ENCODE measurements at places on chromosomes 5 and 9.
A peak's percentile ranks its signal among the peaks of the same experiment; 100 is the strongest.

DNA sequence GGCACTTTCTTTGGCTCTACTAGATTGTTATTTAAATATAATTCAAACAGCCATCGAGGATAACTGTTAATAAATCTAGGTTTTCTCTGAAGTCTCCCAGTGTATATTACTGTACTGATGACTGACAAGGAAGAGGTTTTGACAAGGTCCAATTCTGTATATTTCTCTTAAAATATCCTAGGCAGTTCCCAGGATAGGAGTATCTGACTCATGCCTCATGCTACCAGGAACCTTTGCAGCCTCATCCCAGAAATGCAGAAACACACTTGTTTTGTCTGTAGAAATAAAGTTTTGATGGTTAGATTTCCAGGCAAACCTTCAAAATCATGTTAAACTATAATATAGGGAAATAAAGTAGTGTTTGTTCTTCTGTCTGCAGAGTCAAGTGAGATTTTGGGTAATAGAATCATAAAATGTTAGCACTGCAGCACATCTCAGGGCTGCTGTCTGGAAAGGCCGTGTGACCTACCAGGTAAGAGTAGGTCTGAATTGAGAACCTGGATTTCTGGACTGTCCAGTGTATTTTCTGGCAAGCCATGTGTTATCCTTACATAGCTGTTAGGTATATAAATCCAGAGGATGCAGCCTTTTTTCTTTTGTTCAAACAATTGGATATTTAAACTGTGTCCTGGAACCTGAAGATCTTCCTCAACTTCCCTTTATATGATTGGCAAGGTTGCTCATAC, 8.3 kb downstream of the UBE2D2 start:
- no peak overlapping the region for H3K27ac ChIP-seq
- H3K4me1 ChIP-seq = peaks cover 38% of the 10 kb centered on the region
- DNase-seq = no peak

- DNase-seq = no peak
- H3K4me3 ChIP-seq = no peak overlapping the region
- no peaks in the 10 kb centered on the region for H3K27me3 ChIP-seq
- no peaks in the 10 kb centered on the region for H3K4me1 ChIP-seq
- no peak overlapping the region for H3K27ac ChIP-seq
- H3K36me3 ChIP-seq = no peaks in the 10 kb centered on the region
Measured at GRCh38 chr5:126926187-126926586, 104.2 kb downstream of the MARCHF3 start.

- H3K4me1 ChIP-seq = no peaks in the 10 kb centered on the region
- no peaks in the 10 kb centered on the region for H3K36me3 ChIP-seq
- DNase-seq = no peak
- no peak overlapping the region for H3K27ac ChIP-seq
- H3K4me3 ChIP-seq = no peak overlapping the region
- H3K27me3 ChIP-seq = no peaks in the 10 kb centered on the region
Measured at GRCh38 chr5:2895196-2895595, 143.7 kb upstream of the IRX2 start.

DNA sequence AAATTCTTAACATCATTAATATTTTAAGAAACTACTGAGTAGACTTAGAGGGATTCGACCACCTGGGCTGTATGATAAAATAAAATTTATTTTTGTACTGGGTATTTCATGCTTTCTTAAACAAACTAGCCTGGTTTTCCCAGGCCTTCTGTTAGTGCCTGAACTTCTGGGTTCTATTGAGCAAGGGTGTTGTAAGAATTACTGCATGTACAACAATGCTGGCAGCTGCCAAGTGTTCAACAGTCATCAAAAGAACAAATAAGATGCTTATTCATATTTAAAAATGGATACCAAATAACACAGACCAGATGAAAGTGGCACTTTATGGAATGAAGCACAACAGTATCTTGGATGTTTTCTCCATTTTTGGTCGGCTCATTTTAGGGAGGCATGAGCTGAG, 123.2 kb upstream of the FBXL7 start:
- H3K36me3 ChIP-seq = no peaks in the 10 kb centered on the region
- no peak overlapping the region for H3K27ac ChIP-seq
- no peak overlapping the region for H3K4me3 ChIP-seq
- no peaks in the 10 kb centered on the region for H3K4me1 ChIP-seq
- no peak for DNase-seq

DNA sequence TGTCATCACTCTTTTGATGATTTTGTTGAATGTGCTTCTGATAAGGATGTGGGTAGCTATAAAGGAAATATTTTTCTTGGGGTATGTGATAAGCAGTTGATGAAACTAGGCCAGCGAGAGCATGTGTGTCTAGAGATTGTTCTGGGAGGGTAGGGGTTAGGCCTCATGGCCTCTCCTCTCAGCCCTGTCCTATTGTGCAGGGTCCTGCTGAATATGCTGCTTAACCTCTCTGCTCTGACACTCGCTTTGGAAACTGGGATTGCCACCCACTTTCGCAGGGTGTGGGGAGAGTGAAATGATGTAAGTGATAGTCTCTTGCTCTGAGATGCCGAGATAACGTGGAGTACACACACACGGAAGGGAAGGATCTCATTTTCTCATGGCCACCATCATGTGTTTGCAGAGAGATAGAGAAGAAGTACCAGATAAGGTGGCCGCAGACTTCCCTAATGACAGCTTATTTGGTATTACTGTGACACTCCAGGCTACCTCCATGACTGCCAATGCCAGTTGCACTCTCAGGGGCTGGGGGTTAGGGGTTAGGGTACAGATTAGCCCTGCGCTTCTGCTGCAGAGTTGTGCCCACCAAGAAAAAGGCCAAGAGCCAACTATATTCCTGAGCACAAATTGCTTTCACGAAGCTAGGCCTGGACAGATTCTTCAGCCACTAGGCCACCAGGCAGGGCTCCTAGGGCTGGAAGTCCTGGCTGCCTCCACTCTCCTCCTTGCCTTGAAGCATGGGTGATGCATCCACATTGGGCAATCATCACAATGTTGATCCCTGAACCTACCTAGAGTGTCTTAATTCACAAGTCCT, 25.2 kb upstream of the TNFAIP8 start:
- no peaks in the 10 kb centered on the region for H3K27me3 ChIP-seq
- no peaks in the 10 kb centered on the region for H3K36me3 ChIP-seq
- peak; percentile 46 for DNase-seq
- H3K4me1 ChIP-seq = peaks cover 74% of the 10 kb centered on the region

- H3K36me3 ChIP-seq = no peaks in the 10 kb centered on the region
- H3K4me1 ChIP-seq = no peaks in the 10 kb centered on the region
- peak overlapping the region; percentile 77 for H3K4me3 ChIP-seq
- H3K27me3 ChIP-seq = peaks cover 12% of the 10 kb centered on the region
- no peak overlapping the region for H3K27ac ChIP-seq
Measured at GRCh38 chr5:36690041-36690961, 83.9 kb downstream of the SLC1A3 start.

DNA sequence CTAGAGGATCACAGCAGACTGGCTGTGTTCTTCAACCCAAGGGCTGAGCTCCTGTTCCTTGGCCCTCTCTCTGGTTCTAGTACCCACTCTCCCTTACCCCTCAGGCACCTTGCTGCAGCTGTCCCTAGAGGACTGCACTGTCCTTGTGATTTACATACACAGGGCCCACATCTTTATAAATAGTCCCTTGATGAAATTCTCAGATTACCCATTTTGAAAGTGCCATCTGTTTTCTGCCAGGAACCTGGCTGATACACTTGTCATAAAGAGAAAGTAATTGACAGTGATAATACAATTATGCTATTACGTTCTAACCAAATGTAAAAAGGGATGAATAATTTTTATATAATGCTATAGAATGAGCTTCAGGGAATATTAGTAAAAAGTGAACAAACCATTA, 16.5 kb upstream of the SPARC start:
- H3K27ac ChIP-seq = no peak overlapping the region
- no peak overlapping the region for H3K4me3 ChIP-seq

DNA sequence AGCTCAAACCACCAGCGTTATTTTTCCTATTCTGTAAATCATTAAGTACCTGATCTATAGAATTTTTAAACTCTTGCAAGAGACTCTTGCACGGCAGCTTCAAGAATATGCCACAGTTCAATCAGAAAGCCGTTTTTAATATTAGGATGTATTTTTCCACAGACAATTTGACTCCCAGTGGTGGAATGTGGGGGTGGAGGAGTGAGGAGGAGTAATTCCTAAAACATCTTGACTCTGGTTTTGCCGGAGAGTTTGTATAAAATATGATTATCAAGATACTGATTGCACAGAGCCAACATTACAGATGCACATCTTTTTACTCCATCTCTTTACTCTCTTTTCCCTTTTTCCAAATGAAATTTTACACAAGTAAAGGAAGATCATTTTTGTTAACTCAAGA, 288.3 kb downstream of the ENC1 start:
- H3K4me3 ChIP-seq = no peak overlapping the region
- no peaks in the 10 kb centered on the region for H3K27me3 ChIP-seq
- H3K4me1 ChIP-seq = no peaks in the 10 kb centered on the region
- no peak for DNase-seq
- H3K36me3 ChIP-seq = no peaks in the 10 kb centered on the region
- H3K27ac ChIP-seq = no peak overlapping the region

GRCh38 chr5:35229076-35230037, 930 bp downstream of the PRLR start:
- H3K27ac ChIP-seq = no peak overlapping the region
- peaks cover 6% of the 10 kb centered on the region for H3K4me1 ChIP-seq
- H3K36me3 ChIP-seq = no peaks in the 10 kb centered on the region
- peaks cover 28% of the 10 kb centered on the region for H3K27me3 ChIP-seq
- peak overlapping the region; percentile 23 for H3K4me3 ChIP-seq

DNA sequence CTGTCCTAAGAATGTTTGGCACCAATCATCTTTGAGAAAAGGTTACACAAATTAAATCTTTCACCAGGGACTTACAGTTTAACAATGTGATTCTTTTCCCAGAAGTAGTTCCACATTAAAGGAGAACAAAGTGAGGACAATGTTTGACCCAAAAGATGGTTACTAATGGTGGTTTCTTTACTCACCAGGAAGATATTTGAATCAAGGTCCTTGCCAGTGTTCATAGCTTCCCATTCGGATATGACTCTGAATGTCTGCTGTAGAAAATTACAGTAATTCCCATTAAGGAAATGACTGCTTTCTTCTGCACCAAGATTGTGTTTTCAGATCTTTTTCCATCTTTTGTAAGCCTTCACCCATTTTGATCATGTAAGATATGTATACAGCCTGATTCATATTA, 114.6 kb upstream of the ADAMTSL1 start:
- no peaks in the 10 kb centered on the region for H3K36me3 ChIP-seq
- H3K4me3 ChIP-seq = no peak overlapping the region
- H3K4me1 ChIP-seq = no peaks in the 10 kb centered on the region

DNA sequence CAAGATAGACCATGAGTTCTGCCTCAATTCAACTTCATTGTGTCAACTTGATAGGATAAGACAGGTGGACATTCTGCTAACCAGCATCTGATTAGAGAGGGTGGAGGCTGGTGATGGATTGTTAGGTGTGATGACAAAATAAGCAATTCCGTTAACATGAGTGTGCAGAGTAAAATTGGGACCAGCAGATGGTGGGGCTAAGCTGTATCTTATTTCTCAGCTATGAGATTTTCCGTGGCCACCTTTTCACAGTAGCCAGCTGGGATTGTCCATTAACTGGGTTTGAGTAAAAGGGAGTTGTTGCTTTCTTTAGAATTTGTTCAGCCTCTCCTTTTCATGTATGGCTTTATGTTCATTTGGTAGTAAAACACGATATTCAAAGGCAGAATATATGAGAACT, 28.8 kb upstream of the TAL2 start:
- H3K27me3 ChIP-seq = no peaks in the 10 kb centered on the region
- no peak overlapping the region for H3K27ac ChIP-seq
- H3K4me1 ChIP-seq = no peaks in the 10 kb centered on the region
- H3K4me3 ChIP-seq = no peak overlapping the region
- H3K36me3 ChIP-seq = peaks cover 3% of the 10 kb centered on the region
- DNase-seq = no peak

DNA sequence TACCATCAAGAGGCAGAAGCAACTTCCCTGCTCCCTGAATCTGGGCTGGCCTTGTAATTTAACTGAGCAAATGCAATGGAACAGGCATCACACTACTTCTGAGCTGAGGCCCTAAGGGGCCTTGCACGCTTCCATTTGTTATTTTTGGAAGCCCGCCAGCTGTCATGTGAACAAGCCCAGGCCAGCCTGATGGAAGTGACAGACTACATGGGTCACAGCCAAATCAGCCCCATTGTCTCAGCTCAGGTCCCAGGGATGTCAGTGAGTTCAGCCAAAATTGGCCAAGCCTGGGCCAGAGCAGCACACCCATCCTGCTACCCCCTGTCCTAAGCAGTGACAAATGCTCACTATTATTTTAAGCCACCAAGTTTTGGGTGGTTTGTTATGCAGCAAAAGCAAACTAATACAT, 72.8 kb downstream of the PRRT1B start:
- H3K27ac ChIP-seq = no peak overlapping the region
- H3K4me3 ChIP-seq = no peak overlapping the region
- no peaks in the 10 kb centered on the region for H3K4me1 ChIP-seq
- H3K27me3 ChIP-seq = no peaks in the 10 kb centered on the region

- no peaks in the 10 kb centered on the region for H3K4me1 ChIP-seq
- H3K4me3 ChIP-seq = no peak overlapping the region
- H3K36me3 ChIP-seq = no peaks in the 10 kb centered on the region
- H3K27me3 ChIP-seq = no peaks in the 10 kb centered on the region
- DNase-seq = no peak
Measured at GRCh38 chr9:19550009-19550408, 141.2 kb downstream of the ACER2 start.

DNA sequence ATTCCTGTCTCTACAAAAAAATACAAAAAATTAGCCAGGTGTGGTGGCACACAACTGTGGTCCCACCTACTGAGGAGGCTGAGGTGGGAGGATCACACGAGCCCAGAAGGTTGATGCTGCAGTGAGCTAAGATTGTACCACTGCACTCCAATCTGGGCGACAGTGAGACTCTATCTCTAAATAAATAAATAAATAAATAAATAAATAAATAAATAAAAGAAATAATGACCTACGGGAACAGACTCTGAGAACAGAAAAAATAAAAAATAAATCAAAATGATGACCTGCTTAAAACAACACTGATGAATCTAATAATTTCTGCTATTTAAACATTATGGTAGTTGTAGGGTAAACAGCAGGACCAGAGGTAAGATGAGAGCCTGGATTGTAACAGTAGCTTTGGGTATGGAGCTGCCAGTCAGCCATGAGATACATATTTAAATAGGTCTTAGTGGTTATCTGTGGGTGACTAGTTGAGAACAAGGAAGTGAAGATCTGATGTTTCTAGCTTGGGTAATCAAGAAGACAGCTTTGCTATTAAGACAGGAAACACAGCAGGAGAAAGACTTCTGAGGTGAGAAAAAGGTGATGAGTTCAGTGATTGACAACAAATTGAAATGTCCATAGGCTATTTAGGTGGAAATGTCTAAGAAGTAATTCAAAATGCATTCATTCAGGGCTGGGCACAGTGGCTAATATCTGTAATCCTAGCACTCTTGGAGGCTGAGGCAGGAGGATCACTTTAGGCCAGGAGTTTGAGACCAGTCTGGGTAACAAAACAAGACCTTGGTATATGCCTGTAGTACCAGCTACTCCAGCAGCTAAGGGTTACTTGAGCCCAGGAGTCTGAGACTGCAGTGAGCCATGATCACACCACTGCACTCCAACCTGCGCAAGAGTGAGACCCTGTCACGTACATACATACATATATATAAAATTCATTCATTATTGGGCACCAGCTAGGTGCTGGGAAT, 11.0 kb downstream of the RNF145 start:
- H3K4me3 ChIP-seq = no peak overlapping the region
- H3K36me3 ChIP-seq = peaks cover 13% of the 10 kb centered on the region
- no peaks in the 10 kb centered on the region for H3K27me3 ChIP-seq
- no peak for DNase-seq
- H3K27ac ChIP-seq = no peak overlapping the region

- no peaks in the 10 kb centered on the region for H3K27me3 ChIP-seq
- no peaks in the 10 kb centered on the region for H3K36me3 ChIP-seq
- DNase-seq = no peak
- H3K4me1 ChIP-seq = no peaks in the 10 kb centered on the region
- H3K4me3 ChIP-seq = no peak overlapping the region
- H3K27ac ChIP-seq = no peak overlapping the region
Measured at GRCh38 chr5:111200828-111201227, 23.4 kb upstream of the CAMK4 start.

All from effector memory CD4-positive, alpha-beta T cell (primary cell).